ENCODE measurements at places on chromosomes 6 and 20.

- DNase-seq: peak; percentile 49
Observed at GRCh38 chr6:155103816-155104366, 108.8 kb downstream of the TIAM2 start.

GRCh38 chr6:71444222-71444621 lies 155.6 kb downstream of the OGFRL1 start:
- no peak for DNase-seq

DNA sequence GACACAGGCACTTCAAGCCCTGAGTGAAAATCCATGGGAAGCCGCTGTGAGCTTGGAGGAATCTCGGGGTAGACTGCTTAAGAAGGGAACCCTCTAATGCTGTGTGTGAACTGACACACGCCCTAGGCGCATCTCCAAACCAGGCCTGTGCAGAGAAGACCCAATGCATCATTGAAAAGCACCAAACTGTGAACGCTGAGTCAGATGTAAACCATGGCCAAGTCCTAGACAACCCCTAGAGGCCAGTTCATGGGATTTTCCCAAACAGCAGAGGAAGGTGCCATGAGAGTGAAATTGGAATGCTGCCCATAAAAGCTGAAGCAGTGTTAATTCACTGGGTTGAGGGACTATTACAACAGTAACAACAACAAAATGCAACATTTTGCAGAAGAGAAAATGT lies 296.5 kb downstream of the SMOC2 start:
- no peak for DNase-seq

- DNase-seq: no peak
Observed at GRCh38 chr20:58992911-58993310, 11.9 kb downstream of the NELFCD start.

- DNase-seq: no peak
Observed at GRCh38 chr6:37731888-37732287, 34.2 kb upstream of the MDGA1 start.

GRCh38 chr6:135568379-135568778 lies 70.8 kb upstream of the AHI1 start:
- peak; percentile 10 for DNase-seq

- DNase-seq: peak; percentile 87
Observed at GRCh38 chr6:166046226-166046625, 121.4 kb downstream of the TBXT start.

DNA sequence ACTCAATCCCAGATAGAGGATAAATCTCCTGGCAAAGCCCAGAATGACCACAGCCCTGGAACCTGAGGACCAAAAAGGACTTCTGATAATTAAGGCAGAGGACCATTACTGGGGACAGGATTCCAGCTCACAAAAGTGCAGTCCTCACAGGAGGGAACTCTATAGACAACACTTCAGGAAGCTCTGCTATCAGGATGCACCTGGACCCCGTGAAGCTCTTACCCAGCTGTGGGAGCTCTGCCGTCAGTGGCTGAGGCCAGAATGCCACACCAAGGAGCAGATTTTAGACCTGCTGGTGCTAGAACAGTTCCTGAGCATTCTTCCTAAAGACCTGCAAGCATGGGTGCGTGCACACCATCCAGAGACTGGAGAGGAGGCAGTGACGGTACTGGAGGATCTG lies 992 bp downstream of the ZSCAN16 start:
- no peak for DNase-seq

DNA sequence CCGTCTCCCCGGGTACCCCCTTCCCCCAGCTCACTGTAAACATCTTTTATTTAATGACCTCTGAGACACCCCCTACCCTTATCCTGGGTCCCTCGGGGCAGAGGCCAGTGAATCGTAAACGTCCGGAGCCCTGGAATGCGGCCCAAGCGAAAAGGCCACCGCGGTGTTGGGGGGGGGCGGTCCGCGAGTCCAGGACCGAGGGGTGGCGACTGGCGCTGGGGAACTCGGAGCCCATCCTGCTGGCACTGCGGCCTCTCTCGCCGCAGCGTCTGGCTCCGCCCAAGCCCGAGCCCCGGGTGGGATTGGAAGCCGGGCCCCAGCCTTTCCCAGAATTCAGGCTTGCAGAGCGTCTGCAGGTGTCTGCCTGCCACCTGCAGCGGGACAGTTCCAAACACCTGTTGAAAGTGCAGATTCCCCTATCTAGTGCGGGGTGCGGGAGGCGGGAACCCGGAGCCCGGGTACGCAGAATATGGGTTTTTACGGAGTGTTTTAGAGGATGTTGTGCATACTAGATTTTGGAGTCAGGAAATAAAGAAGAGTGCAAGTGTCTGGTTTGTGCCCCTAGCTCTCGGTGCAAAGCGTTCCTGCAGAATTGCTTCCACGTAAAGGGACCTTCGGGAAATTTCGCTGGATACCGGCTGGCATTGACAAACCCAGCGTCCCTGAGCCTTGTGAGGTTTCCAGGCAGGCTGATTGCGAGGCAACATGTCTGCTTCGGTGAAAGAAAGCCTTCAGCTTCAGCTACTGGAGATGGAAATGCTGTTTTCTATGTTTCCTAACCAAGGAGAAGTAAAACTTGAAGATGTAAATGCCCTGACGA lies 800 bp downstream of the RWDD2A start:
- DNase-seq: peak; percentile 53

- no peak for DNase-seq
Observed at GRCh38 chr20:59157961-59158541, 5.6 kb upstream of the ZNF831 start.

- DNase-seq: no peak
Observed at GRCh38 chr6:125220712-125221111, 67.1 kb downstream of the TPD52L1 start.

GRCh38 chr20:13426870-13427269 lies 205.8 kb downstream of the ISM1 start:
- DNase-seq: peak; percentile 10

GRCh38 chr20:53809728-53810365 lies 216.2 kb upstream of the ZNF217 start:
- DNase-seq: no peak

- no peak for DNase-seq
Observed at GRCh38 chr6:77089776-77090175, 373.5 kb downstream of the HTR1B start.

DNA sequence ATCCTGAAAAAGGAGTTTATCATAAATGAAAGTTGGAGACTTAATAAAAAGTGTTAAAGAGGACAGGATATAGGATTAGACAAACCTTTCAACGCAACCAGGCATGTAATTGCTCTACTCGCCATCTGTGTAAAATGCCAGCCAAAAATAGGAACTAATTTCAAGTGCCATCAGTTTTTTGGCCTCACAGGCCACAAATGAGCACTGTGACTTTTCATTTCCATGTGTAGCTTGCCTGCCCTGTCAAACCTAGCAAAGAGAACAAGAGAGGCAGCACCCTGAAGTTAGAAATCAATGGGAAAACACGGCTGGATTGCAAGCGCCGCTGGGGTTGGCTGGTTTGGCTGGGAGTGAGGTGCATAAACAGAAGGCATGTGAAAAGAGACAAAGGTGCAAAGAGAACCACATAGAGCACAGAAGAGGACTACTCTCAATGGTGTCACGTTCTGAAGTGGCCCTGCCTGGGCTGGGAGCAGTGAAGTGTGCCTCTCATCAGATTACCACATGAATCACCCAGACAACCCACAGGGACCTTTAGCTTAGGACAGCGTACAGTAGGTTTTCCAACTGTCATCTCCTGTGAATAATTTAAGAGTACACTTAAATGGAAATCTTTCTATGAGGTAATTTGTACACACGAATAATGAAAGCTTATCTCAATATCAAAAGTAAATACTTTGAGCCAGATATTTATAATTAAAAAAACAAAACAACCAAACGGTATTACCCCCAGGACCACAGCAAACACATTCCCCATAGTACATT lies 78.0 kb upstream of the NHSL1 start:
- DNase-seq: no peak
